ENCODE measurements at places on chromosomes 16 and 17.

DNA sequence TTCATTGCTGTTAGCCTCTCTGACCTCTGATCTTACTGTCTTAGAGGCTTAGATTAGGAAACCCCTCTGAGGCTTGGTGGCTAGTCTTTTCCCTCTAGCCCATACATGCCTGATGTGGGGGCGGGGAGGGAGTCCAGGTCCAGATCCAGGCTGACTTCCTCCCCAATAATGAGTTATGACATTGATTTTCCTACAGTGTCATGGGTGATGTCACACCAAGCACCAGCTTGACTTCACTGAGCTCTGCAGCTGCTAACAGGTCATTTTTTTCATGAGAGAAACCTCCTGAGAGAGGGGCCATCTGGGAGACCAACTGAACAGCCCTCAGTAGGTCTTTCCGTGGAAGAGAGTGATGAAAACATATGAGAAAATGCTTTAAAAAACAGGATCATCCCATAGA is 180.2 kb upstream of the N4BP1 start:
- DNase-seq = no peak

DNA sequence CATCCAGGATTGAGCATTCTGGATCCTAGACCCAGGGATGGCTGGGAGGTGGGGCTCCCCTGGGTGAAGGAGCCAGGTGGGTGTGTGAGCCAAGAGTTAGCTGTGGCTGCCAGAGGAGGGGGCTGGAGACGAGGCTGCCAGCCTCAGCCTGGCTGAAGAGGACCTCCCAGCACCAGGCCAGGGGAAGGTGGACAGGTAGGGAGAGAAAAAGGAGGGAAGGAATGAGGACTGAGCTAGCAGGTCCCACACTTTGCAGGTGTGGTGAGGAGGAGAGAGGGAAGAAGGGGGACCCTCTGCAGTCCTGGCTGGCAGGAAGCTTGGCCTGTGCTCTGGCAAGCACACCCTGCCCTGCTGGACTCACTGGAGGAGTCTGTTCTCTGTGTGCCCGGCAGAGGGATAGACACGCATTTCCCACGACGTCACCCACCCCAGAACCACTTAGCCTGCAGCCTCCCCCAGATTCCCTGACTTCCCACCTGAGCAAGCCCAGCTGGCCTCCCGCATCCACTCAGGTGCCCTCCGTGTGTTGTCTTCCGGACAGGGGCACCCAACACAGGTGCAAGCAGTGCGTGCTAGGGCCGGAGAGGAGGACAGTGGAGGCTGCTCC is 42.0 kb downstream of the SOCS3 start:
- DNase-seq = no peak

DNA sequence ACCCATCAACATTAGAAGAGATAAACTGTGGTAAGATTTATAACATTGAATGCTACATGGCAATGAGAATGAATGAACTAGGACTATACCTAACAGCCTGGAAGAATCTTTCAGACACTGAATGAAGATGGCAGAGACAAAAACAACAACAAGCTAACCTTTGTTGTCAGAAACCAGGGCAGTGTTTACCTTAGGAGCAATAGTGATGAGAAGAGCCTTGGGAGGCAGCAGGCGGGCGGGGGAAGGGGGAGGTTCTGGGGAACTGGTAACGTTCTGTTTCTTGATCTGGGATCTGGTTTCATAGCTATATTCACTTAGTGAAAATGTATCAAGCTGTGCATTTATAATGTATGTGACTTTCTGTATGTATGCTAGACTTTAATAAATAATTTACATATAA is 139.0 kb upstream of the TNRC6C start:
- no peak for DNase-seq

DNA sequence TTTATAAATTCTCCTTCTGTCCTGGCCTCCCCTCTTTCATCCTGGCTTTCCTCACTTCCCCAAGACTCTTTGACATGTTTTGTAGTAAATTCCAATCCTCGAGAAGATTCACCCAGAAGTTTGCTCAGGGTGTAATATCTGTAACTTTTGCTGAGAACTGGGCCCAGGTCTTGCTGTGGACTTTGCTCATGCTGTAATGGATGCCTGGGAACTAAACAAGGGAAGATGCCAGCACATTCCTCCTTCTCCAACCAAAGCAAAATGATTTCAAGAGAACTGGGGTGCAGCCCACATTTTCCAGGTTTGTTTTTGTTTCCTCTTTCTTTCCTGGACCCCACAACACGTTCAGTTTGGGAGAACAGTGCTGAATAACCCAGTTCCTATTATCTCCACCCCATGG is 6.6 kb upstream of the SALL1 start:
- no peak for DNase-seq

- DNase-seq = no peak
These were observed 32.6 kb downstream of the KCNJ2 start for GRCh38 chr17:70201872-70202419.

DNA sequence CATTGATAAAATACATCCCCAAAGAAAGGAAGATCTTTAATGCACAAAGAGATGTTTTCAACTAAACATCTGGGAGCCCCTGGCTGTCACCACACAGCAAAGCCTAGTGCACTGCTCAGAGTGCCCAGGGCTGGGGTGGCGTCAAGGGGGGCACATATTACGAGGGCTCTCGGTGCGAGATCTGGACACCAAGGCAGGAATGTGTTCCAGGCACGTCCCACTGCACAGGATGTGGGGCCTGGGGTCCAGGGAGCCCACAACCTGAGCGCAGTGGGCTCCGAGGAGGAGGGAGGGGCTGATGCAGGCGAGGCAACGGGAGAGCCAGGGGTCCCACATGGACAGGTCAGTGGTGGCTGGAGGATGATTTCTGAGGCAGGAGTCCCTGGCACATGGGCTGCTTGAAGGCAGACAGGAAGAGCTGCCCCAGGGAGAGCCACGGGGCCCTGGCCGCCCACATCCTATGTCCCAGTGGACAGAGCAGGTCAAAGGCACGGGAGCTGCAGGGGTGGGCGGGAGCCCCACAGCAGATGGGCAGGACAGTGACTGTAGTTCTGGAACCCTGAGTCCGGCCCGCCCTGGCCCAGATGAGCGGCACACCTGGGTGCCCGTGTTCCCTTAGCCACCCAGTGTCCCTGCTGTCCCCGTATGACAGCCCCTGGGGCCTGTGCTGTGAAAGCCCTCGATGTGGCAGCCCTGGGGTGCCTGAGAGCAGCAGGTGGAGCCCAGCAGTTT is 56.4 kb downstream of the ZNF778 start:
- DNase-seq = no peak

GRCh38 chr16:47578573-47578972 is 117.4 kb downstream of the PHKB start:
- DNase-seq = no peak

DNA sequence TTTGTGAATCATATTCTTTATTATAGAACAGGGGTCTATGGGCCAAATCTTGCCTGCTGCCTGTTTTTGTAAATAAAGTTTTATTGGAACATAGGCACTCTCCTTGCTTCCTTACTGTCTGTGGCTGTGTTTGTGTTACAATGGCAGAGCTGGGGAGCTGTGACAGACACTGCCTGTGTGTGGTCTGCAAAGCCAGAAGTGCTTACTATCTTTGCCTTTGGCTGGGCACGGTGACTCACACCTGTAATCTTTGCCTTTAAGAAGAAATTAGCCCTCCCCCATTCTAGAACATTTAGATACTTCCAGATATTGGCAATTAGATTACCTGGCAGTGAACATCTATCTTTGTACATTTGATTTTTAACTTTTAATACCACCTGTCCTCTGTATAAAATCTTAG is 308.3 kb downstream of the FOXL1 start:
- no peak for DNase-seq

GRCh38 chr17:8606401-8606800 is 24.1 kb downstream of the MYH10 start:
- DNase-seq = no peak

- no peak for DNase-seq
These were observed 49.6 kb downstream of the IKZF3 start for GRCh38 chr17:39814497-39814896.

DNA sequence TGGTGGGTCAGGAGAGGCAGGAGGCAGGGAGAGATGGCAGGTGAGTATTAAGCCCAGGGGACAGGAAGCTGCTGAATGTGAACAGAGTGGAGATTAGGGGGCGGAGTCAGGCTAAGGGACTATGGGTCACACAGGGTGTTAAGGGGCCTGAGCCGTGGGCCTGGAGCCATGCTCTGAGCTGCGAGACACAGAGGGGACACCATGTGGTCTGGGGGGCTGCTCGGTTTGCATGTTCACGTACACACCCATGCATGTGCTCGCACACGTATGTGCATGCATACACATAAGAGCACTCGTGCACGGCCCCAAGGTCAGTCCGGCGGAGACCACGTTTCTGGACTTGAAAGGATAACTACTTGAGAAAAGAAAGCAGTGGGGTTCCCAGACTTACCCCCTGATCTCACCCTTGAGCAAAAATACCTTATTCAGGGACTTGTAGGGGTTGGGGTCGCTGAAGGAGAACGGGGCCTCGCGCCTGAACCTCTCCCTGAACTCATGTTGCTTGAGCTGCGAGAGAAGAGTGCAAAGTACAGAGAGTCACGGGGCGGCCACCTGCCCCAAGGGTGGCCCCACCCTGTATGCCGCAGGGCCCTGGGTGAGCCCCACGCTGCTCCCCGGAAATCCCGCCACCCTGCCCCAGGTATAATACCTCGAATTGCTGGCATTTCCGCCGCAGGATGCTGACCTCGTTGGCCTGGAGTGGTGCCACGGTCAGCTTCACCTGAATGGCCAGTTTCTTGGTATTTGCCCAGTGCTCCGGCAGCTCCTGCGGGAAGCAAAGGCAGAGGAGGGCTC is 50.8 kb downstream of the DNAH17 start:
- no peak for DNase-seq

- DNase-seq = peak; percentile 53
These were observed 723 bp downstream of the TRIM37 start for GRCh38 chr17:59105852-59106462.

DNA sequence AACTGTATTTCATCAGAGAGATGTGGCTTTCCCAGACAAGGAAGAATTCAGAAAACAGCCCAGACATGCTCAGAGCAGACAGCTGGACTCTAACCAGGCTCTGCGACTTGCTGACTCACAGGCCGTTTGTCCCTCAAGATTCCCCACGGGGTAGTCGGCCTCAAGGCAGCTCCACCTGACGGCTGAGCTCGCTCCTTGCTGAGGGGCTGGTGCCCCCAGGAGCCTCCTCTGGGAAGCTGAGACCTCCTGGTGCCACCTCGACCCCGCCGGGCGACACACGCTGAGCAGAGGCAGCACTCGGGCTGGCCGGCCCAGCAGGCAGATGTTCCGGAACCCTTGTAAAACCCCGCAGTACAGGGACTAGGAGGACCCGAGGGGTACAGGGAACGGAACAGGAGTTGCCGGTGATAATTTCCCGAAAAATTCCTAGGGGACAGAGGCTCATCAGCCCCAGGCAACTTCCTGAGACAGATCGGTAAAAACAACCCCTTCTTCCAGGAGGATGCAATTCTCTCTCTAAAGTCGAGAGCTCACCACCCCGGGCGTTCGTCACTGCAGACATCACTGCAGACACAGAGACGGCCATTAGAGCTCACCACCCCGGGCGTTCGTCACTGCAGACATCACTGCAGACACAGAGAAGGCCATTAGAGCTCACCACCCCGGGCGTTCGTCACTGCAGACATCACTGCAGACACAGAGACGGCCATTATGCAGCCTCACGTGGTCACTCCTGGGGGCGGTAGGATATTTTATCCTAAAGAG is 19.9 kb downstream of the RPH3AL start:
- DNase-seq = no peak

DNA sequence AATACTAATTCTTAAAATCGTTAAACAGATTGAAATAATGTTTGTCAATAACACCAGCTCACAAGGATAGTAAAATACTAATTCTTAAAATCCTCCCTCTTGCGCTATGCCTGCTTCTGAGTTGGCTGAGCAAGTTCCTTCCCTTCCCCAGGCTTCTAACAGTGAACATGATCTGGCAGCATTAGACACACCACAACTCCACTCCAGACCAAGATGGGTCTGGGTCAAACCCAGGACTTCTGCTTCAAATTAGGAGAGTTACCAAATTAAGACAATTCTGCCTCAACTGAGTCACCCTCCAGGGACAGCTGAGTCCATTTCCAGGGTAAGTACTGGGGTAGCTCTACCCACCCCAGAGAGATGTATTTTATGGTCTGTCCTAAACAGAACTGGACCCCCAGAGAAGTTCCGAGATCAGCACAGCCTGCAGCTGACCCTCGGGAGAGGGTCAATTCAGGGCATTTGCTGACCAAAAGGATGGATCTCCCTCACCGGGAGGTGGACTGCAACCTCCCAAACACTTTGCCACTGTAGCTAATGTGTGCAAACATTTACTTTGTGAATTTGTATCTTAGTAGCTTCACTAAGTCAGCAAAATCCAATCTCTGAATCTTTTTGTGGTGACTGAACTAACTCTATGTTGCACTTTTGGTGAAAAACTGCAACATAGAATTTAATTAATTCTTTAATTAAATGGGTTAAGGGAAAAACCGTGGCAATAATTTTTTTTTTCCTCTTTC is 48.8 kb downstream of the ADCY9 start:
- no peak for DNase-seq

GRCh38 chr17:33973491-33973890 is 281.6 kb upstream of the CCL2 start:
- DNase-seq = no peak

- no peak for DNase-seq
These were observed 4.7 kb downstream of the MSRB1 start for GRCh38 chr16:1938316-1938715.

GRCh38 chr17:70544317-70544716 is 375.0 kb downstream of the KCNJ2 start:
- no peak for DNase-seq

DNA sequence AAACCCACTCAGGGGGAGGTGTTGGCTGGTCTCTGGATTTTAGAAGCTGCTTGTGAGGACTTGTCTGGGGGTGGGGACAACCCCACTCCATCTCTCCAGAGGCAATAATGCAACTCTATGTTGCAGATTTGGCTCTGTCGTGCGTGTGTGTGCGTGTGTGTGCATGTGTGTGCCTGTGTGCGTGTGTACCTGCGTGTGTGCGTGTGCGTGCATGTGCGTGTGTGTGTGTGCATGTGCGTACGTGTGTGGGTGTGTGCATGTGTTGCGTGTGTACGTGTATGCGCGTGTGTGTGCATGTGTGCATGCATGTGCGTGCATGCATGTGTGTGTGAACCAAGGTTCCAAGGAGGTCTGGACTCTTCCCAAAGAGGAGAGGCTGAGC is 120.4 kb upstream of the LHX1 start:
- no peak for DNase-seq

- no peak for DNase-seq
These were observed 20.4 kb downstream of the DUSP14 start for GRCh38 chr17:37510056-37510455.

DNA sequence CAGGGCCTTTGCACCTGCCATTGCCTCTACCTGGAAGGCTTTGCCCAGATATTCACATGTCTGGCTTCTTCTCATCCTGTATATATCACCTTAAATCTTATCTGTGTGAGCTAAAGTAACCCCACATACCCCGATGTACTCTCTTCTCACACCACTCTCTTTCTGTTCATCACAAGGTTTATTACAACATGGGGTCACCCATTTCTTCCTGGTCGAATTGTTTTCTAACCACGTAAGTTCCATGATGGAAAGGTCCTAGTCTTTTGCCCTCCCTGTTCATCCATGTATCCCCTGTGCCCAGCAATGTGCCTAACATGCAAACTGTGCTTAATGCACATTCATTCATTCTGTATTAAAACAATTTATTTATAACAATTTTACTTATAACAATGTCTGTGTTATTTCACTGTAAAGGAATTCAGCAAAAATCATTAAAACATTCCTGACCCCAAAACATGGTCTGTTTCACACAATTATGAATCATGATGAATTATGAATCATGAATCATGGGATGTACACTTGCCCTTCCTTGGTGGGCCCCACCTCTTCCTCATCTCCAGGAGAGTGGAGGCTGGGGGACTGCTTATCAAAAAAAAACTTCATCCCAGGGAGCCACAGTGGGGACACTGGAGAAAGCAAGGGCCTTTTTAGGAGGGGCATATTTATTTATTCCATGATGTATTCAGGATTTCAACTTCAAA is 336.4 kb downstream of the GRIN2A start:
- no peak for DNase-seq

Data from stimulated activated CD8-positive, alpha-beta memory T cell treated with anti-CD3 and anti-CD28 coated beads, Interleukin-4, amount 100 ng/mL, for 24 hours (primary cell).